ENCODE measurements at places on chromosomes 1 and 21.

DNA sequence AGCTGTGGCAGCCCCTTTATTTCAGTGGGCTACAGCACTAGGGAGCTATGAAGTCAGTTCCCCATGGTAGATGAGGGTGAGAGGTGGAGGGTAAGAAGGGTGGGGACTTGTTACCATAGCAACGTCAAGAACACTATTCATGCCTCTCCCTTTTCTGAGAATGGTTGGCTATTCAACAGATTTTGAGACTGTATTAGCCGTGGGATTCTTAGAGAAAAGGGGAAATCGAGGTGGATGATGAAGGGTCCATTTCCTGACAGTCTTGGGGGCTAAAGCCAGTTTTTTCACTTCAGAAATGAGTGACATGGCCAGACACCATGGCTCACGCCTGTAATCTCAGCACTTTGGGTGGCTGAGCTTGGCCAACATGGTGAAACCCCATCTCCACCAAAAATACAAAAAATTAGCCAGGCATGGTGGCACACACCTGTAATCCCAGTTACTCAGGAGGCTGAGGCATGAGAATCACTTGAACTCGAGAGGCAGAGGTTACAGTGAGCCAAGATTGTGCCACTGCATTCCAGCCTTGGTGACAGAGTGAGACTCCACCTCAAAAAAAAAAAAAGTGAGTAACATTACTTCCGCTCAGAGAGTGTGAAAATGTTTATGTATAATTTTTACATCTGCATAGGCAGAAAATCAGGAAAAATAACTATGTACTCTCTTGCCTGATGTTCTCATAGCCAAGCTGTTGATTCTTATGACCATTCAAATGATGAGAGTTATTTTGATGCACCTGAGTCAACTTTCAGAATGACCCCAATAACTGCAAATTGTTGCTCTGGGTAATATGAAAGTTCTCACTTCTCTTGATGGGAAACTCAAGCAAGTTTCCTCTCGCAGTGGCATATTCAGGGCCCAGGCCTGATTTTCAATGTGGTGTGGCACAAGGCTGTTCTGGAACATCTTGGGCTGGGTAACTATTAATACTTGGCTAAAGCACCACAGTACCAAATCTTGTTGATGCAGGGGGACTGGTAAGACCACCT is 23.2 kb upstream of the RGSL1 start:
- DNase-seq, result no peak

- no peak for DNase-seq
Measured at GRCh38 chr1:214524824-214525223, 26.6 kb downstream of the PTPN14 start.

- no peak for DNase-seq
Measured at GRCh38 chr1:183105449-183105848, 80.6 kb upstream of the LAMC2 start.

GRCh38 chr1:247716546-247716945 is at the start of gene OR6F1:
TSS of gene OR6F1 (minus strand) at chr1:247716646. CDS start at chr1:247712755, 3,891 bp downstream.
- no peak for DNase-seq

DNA sequence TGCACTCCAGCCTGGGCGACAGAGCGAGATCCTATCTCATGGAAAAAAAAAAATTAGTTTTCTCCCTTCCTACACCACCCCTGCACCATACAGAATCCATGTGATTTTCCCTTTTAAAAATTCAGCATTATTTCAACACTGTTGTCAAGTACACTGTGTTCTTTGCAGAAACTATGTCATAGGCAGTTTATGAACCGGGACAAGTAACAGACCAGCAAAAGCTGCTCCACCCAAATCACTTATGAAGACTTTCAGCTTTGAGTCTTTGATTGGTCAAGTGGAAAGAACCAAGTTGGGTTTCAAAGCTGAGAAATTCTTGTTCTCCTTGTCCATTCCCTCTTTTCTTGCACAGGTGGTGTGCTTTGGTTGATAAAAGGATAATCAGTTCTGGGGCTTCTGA is 173.0 kb downstream of the CDC7 start:
- no peak for DNase-seq

DNA sequence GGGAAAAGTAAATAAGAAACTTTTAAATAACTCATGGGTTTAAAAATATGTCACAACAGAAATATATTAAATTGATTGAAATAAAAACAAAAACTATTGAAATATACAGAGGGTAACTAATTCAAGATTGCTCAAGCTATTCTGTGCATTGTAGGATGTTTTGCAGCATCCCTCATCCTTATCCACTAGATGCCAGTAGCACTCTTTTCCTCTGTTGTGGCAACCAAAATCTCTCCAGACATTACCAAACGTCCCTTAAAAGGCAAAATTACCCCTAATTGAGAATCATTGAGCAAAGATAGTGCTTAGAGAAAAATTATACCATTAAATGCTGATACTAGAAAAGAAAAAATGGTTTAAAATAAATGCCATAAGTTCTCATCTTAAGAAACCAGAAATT is 682.6 kb downstream of the RWDD3 start:
- no peak for DNase-seq

GRCh38 chr1:220528679-220529501 is 954 bp downstream of the MARK1 start:
- no peak for DNase-seq

- DNase-seq, result no peak
Measured at GRCh38 chr1:208203848-208204609, 40.2 kb downstream of the PLXNA2 start.

GRCh38 chr1:212641956-212642355 is 33.4 kb downstream of the ATF3 start:
- no peak for DNase-seq

DNA sequence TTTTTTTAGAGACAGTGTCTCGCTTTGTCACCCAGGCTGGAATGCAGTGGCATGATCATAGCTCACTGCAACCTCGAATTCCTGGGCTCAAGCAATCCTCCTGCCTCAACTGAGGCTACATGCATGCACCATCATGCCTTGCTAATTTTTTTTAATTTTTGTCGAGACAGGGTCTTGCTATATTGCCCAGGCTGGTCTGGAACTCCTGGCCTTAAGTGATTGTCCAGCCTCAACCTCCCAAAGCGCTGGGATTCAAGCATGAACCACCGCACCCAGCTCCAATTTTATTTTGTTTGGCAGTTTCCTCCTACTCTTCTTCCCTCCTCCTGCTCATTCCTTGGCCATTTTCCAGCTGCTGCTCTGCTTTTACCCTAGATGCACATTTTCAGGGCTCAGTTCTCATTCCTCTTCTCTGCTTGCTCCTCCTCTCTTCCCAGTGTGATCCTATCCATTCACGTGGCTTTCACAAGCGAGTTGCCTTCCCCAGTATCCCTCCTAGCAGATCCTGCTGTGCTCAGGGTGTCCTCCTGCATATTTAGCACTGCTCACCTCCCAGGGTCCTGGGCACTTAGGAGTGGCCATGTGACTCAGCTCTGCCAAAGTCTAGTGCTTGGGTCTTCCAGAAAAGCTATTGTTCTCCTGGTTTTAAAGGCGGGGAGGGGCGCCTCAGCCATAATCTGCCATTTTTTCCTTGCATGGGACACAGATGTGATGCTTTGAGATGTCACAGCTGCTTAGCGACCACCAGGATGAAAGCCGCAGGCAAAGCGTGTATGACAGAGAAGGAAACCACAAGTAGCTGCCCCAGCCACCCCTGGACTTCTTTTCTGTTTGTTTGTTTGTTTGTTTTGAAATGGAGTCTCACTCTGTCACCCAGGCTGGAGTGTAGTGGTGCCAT is 33.7 kb downstream of the PSEN2 start:
- no peak for DNase-seq

DNA sequence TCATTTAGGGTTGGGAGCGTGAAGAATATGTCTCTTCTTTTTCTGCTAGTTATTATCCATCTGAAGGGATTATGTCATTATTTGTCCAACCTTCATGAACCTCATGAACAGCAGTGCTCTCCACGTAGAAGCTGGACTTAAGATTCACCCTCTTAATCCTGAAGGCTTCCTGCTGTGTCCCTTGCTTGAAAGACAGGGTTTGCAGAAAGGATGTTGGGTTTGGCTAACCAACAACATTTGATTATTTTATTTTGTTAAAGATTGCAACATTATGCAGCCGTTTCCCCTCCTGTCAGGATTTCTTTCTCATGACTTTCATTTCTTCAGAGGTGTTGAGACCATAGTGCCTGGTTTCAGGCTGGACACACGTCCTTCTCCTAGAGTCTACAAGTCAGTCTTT is 75.2 kb downstream of the NGF start:
- DNase-seq, result no peak

GRCh38 chr1:183125279-183125999 is 60.6 kb upstream of the LAMC2 start:
- no peak for DNase-seq

DNA sequence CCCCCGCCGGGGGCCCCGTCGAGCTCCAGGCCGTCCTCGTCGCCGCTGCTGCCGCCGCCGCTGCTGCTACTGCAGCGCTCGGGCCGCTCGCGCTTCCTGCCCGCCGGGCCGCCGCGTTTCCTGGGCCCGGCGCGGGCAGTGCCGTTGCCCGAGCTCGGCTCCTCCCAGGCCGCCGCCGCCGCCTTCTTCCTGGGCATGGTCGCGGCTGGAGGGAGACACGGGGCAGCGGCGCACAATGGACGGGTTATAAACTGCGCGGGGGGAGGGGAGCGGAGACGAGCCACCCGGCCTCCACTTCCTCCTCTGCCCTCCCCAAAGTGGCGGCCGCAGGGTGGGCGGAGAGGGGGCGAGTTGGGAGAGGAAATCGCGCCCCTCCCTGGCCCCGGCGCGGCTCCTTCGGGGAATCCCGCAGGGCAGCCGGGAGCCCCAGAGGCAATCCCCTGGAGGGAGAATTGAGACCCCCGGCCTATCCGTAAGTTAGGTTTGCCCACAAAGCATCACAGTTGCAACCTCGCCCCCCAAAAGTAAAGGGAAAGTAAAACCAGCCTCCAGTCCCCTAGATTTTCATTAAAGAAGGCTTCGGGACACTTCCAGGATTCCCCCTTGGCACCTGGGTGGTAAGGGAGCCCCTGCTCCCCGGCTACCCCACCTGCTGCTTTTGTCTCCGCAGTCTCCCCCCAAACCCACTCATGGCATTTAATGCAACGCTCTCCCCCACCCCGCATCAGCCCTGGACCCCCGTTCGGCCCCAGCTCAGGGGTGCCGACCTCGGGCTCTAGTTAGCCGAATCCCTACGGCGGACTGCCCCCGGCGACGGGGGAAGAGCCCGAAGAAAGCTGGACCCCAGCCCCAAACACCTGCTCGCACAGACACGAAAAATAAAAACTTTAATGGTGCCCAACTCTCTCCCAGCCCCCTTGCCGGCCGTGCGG is 893 bp downstream of the RCC2 start:
- DNase-seq, result peak; percentile 56

GRCh38 chr21:40334159-40334558 is 466.9 kb downstream of the PCP4 start:
- DNase-seq, result no peak

- no peak for DNase-seq
Measured at GRCh38 chr1:37274938-37275631, 199.3 kb upstream of the ZC3H12A start.

DNA sequence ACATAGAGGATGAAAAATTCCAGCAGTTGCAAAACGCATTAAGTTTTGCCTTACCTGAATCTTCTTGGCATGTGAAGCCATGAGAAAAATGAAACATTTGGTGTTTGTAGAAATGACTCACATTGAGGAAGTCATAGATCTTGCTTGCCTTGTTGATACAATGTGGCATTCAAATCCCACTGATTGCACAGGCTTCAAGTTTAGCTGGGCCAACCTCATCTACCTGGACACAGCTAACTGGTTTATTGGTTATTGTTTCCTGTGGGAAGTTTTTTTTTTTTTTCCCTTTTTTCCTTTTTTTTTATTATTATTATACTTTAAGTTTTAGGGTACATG is 168.9 kb upstream of the C21orf91 start:
- DNase-seq, result no peak

DNA sequence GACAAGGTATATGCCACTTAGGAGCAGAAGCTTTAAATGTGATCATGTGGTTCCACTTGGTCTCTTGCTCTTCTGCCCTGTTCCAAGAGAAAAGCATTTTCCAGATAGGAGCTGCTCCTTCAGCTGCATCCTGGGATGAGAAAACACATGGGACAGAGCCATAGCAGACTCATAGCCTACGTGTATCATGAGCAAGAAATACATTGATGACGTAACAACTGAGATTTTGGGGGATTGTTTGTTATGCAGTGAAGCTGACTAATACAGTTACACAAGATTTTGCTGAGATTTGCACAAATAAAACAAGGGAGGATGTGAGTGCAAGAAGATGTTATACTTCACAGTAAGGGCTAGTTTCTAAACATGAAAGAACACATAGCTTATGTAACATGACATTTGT is 36.0 kb upstream of the IRF2BP2 start:
- DNase-seq, result no peak

DNA sequence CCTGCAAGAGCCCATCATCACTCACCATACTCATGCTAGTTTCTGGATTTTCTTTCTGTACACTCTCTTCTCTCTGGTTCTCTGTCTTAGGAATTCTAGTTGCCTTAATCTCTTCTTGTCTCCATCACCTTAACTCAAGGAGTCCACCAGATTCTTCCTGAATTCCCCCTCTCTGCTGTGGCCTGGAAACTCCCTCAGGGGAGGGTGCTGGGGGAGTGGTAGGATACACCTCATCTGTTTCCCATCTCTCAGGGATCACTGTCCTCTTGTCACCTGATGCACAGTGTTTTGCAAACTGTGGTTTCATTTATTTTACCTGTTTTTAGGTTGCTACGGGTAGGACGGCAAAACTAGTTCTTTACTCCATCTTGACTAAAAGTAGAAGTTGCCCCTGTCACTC is 6.6 kb upstream of the GNG12 start:
- no peak for DNase-seq

- no peak for DNase-seq
Measured at GRCh38 chr1:29746076-29746665, 509.8 kb downstream of the PTPRU start.

GRCh38 chr21:46213620-46214286 is 14.8 kb downstream of the LSS start:
- no peak for DNase-seq

DNA sequence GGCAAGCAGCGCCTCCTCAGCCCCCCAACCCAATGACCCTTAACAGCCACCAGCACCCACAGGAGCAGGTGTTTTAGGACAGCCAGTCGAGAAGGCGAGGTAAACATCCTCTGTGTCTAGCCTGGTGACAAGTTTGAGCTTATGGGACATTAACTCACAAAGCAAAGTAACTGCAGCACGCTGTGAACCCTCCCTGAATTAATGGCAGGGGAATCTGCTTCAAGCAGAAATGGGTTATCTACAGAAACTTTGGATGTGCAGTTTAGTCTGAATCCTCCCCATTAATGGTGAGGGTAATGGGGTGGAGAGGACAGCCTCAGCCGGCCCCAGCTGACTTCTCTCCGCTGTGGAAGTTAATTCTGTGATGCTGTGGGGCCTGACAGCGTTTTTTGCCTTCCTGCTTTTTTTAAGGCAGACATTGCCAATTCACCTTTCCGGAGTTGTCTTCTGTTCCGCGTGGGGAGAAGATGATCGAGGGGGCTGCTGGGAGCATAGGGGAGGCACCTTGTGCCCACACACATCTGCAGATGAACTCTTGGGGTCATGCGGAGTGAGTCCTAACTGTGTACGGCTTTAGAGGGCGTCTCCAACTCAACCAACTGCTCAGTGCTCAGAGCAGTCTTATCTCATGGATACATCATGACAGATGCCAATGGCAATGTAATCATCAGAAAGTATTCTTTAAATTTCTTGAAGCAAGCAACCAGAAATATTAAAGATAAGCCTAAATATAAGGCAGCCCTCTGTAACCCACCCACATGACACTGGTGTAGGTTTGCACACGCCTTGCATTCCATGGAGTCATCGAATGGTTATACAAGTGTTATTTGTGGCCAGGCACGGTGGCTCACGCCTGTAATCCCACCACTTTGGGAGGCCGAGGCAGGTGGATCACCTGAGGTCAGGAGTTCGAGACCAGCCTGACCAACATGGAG is 41.0 kb downstream of the POFUT2 start:
- DNase-seq, result no peak
